Retinal pigment epithelial cell (primary cell): ENCODE measurements at places on chromosomes 4 and X.

DNA sequence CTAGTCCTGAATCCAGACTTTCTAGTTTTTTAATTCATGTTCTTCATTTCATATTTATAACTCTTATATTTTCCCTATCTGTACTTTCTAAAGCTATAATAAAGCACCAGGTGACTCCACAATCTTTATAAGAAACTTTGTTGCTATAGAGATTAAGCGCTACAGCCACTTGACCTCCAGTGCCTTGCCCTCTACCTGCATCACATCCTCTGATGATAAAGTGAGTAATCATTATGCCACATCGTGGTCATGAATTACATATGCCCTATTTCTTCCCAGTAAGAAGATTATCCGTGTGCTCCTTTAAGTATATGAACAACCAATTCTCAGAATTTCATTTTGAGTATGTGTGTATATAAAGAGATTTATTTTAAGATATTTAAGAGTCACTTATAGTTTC is 6.8 kb upstream of the DYNLT3 start:
- DNase-seq: no peak

DNA sequence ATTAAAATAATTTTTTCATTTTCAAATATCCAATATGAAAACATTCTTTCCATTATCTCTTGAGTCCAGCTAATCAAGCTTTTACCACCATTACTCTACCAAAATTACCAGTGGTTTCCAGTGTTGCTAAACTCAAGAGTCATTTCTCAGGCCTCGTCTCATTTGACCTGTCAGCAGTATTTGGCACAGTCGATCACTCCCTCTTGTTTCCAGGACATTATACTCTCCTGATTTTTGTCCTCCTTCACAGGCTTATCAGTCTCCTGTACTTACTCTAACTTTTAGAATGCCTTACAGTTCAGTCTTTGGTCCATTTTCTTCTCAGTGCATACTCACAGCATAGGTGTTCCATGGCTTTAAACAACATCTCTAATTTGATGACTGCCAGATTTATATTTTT is 11.6 kb downstream of the USP38 start:
- no peak for DNase-seq

DNA sequence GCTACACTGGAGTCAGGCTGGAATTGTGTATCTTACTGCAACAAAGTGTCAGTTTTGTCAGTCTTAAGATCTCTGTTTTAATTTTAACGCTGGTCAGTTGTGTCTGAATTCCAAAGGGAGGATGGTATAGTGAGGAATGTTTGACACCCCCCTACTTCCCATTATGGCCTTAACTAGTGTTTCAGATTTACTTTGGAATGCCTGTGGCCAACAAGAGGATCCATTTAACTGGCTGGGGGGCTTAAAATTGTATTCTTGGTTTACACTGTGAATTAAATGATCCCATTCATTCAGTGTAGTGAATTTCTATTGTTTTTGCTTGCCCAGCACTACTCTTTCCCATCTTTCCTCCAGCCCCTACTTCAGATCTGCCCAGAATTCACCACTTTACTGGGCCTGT is 75.8 kb upstream of the IQCM start:
- no peak for DNase-seq

DNA sequence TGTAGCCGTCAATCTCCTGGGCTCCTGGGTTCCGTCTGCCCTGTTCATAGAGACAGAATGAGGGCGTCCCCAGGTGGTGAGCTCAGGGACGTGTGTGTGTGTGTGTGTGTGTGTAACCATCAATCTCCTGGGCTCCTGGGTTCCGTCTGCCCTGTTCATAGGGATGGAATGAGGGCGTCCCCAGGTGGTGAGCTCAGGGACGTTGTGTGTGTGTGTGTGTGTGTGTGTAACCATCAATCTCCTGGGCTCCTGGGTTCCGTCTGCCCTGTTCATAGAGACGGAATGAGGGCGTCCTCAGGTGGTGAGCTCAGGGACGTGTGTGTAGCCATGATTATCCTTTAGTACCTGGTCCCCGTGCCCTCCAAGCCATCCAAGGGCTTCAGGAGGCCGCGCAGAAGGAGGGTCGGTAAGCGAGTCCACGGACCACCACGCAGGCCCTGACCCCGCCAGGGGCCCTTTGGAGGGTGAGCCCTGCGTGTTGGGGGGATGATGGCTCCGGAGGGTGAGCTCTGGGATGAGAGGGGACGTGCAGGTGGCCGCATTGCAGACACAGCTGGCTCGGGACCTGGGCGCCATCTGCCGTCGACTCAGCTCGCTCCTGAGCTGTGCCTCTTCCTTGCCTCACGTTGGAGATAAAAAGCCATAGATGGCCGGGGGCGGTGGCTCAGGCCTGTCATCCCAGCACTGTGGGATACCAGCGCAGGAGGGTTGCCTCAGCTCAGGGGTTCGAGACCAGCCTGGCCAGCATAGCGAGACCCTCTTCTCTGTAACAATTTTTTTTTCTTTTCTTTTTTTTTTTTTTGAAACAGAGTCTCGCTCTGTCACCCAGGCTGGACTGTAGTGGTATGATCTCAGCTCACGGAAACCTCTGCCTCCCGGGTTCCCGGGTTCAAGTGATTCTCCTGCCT is 5.4 kb upstream of the GTPBP6 start:
- DNase-seq: no peak

DNA sequence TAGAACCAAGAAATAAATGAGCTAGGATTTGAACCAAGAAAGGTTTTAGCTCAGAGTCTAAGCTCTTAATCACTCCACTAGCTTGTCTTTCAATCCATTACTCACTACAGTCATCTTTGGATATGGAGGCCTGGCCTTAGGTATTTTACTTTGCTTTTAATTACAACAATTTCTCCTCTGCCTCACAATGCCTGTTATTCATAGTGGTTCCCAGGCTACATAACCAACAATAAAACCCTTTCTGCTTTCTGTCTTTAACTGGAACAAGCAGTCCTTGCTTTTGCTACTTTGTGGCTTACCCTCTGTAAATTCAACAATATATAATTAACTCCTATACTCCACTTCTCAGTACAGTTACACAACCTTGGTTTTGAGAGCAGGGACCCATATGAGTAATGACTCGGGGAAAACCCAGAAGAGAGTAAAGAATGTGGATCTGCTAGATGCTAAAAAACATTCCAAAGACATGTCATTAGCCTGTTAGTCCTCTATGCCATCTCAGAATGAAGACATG is 94.7 kb upstream of the NAP1L5 start:
- DNase-seq: no peak

DNA sequence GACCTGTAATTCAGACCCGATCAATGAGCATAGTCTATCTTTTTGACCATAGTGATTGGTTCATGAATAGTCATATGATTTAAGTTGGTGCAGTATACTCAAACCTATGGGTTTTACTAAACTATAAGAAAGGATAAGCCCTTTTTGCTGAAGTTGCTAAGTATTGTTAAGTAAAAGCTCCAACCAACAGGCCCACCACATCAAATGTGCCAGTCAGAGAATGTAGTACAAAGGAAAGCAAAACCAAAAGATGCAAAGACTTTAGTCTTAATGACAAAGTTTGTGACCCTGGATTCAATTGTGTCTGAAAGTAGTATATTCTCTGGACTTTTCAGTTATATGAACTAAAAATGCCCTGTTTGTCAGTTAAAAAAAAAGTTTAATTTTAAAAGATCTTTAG is 208.1 kb upstream of the TET2 start:
- DNase-seq: no peak

- DNase-seq: no peak
Observed at GRCh38 chrX:138294951-138295350, 416.6 kb downstream of the FGF13 start.

GRCh38 chr4:14157262-14157661 is 529.7 kb upstream of the BOD1L1 start:
- DNase-seq: no peak

DNA sequence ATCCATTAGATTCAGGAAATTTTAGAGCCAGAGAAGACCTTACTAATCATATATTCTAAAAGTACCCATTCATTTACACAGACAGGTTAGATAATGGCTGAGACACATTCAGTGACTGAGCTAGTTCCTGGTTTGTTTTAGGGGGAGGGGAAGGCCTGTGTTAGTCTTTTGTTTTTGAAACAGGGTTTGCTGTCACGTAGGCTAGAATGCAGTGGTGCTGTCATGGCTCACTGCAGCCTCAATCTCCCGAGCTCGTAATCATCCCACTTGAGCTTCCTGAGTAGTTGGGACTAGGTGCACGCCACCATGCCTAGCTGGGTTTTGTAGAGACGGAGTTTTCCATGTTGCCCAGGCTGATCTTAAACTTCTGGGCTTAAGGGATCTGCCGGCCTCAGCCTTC is 10.1 kb downstream of the RBPJ start:
- no peak for DNase-seq

DNA sequence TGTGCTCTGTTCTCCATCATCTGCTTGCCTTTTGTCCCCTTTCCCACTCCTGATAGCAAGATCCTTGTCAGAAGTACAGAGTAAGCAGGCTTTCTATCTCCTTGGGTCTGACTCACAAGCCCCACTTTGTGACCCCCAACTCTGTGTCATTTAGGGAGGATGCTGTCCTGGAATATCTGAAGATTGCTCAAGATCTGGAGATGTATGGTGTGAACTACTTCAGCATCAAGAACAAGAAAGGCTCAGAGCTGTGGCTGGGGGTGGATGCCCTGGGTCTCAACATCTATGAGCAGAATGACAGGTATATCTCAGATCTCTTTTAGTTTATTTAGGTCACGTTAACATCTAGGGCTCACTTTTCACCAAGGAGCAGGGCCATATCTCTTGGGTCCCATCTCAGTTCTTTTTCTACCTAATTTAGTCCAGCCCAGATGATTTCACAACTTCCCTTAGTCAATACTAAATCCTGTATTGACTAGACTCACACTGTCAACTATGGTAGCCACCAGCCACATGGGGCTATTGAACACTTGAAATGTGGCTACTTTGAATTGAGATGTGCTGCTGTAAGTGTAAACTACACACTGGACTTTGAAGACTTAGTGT is 64.3 kb downstream of the MSN start:
- DNase-seq: no peak

- no peak for DNase-seq
Observed at GRCh38 chrX:70360366-70360765, 62.7 kb upstream of the GDPD2 start.

DNA sequence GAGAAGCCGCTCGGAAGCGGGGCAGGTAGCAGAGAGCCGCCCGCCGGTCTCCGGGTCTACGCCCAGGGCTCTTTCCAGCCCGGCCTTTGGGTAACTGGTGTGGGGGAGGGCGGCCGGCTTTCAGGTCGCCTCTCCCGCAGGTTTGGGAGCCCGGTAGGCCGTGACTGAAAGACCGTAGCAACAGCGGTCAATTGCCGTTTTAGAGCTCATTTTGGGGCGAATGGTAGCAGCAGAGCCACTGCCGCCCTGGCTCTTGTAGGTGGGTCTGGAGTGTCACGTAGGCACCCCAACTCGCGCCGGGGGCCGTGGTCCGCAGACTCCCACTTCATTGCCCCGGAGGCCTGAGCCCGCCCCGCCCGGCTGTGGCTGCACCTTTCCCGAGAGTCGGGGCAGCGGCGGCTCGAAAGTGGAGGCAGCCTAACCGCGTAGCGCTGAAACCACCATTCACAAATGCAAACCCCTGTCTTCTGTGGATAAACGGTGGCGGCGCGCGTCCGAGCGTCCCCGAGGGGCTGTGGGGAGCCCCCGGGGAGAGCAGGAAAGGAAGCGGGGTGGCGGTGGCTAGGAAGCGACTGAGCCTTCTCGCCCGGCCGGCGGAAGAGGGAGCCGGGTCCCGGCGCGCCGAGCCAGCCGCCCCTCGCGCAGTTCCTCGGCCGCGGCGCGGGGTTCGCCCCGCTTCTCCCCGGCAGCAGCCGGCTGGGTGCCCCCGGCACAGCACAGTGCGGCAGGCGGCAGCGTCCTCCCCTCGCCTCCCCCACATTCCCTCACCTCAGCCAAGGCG is 2185.1 kb upstream of the TENM3 start:
- DNase-seq: no peak

GRCh38 chr4:113316879-113317278 is 267.4 kb downstream of the ANK2 start:
- DNase-seq: no peak

- no peak for DNase-seq
Observed at GRCh38 chrX:54920610-54921426, at the start of gene TRO. TRO (plus strand) TSS chrX:54920824; CDS start chrX:54922247, 1,423 bp downstream.
